Activated CD4-positive, alpha-beta T cell treated with anti-CD3 and anti-CD28 coated beads for 4 hours (primary cell): ENCODE measurements at places on chromosomes 2 and 18.

DNA sequence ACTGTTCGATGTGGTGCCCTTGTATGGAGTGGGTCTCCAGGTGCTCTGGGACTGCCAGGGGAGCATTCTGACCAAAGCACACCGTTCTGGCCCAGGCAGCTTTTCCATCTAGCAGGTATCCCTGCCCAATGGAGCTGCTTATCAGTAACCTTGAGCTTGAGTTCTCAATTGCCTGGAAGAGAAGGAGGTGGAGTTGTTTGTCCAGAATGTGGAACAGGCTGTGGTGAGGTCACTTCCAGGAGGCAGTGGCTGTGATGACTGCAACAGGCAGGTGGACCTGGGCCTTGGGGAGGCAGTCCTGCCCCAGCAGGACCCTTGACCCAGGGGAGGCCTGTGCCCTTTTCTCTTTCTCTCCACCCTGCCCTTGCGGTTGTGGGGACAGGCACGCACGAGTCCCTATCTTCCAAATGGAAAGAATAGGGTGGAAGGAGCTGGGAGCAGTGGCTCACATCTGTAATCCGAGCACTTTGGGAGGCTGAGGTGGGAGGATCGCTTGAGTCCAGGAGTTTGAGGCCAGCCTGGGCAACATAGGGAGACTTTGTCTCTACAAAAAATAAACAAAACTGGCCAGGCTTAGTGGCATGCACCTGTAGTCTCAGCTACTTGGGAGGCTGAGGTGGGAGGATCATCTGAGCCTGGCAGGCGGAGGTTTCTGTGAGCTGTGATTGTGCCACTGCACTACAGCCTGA, 66.2 kb upstream of the MCFD2 start:
- DNase-seq: no peak

- DNase-seq: no peak
These were observed 102.2 kb upstream of the CYP1B1 start for GRCh38 chr2:38178119-38178518.

GRCh38 chr2:43810452-43810851, 28.2 kb downstream of the ABCG5 start:
- no peak for DNase-seq

GRCh38 chr2:2623939-2624338, 292.9 kb upstream of the MYT1L start:
- no peak for DNase-seq

DNA sequence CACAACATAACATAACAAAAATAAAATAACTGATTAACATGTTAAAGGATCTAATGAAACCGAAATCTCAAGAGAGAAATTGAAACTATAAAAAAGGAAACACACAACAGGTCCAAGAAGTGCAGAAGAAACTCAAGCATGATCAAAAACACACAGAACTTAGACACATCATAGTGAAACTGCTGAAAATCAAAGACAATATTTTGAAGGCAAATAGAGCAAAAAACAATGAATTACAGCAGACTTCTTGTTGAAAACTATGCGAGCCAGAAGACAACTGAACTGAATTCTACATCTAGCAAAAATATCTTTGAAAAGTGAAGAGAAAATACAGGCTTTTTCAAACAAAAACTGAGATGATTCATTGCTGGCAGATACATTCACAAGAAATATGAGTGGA, 61.3 kb downstream of the UGP2 start:
- DNase-seq: no peak

DNA sequence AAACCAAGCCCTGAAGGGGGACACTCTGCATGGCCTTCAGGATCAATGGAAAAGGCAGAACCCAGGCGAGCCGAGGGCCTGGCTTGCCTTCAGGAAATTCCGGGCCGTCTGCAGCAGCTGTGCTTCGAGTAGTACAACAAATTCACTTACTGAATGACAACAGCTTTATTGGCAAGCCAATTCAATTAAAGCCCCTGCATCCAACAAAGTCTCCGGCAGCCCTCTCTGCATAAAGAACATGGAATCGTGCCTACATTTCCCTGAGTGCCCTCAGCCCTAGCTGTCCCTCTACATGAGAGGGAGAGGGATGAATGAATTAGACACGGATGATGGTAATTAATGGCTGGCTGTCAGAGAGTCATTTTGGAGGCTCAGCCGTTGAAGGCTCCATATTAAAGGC, 189.0 kb downstream of the BCL11A start:
- DNase-seq: no peak

DNA sequence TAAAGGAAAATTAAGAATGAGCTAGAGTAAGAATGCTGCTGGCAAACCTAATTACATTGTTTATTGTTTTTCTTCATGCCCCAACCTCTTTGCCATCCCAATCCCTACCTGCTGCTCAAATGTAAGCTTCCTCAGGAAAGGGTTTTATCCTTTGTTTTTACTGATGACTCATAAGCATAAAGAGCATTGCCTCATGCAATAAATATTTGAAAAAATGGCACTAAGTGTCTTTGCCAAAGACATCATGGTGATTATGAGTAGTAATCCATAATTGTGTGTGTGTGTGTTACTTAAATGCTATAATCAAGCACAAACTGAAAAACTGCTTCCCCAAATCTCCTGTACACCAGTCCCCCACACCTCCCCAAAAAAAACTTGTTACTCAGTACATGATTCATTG, 53.4 kb downstream of the DNER start:
- DNase-seq: no peak

DNA sequence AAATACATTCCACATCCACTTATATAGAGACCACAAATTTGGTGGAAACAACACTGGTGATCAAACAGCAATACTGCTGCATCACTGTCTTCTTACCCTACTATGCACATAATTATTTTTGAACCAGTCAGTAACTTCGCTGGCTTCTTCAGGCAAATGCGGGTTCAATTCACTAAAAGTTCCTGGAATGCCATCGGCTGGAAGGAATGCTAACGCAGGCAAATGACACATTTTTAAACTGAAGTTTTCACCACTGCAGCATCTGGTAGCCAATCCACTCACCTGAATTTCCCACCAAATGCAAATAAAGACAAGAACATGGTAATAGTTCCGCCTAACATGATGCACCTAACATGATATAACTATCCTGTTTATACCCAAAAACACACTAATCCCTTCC, 10.0 kb upstream of the HDHD2 start:
- DNase-seq: no peak
